Stimulated activated CD4-positive, alpha-beta T cell treated with anti-CD3 and anti-CD28 coated beads, Interleukin-12 subunit alpha, Interleukin-12 subunit beta, amount 100 ng/mL, for 48 hours (primary cell): ENCODE measurements at places on chromosomes 11 and 22.

DNA sequence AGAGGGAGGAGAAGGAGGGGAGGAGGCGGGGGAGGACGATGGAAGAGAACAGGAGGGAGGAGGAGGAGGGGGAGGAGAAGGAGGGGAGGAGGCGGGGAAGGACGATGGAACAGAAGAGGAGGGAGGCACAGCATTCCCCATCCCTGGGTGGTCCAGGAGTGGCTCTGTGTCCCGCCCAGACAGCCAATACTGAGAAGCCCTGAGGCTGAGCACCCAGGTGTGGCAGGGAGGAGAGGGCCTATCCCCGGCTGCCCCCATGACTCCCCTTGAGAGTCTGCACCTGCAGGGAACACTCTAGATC, 717 bp downstream of the MRGPRE start:
- no peak for DNase-seq

GRCh38 chr11:88683024-88683423, 345.5 kb upstream of the CTSC start:
- DNase-seq, result no peak

DNA sequence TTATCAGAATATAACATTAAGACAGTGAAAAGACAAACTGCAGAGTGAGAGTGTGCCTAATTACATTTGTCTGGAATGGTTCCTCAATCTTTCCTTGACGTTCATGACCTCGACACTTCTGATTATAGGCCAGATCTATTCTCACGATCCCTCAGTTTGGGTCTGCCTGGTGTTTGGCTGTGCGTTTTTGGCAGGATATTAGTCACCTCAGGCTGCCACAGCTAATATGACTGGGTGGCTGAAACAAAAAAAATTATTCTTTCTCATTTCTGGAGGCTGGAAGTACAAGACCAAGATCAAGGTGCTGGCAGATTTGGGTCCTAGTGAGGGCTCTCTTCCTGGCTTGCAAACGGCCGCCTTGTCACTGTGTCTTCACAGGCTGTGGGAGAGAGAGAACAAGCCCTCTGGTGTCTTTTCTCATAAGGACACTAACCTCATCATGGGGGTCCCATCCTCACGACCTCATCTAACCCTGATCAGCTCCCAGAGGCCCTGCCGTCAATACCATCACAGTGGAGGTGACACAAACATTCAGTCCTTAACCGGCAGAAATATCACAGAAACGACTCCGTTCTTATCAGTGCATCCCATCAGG, 23.2 kb downstream of the IFITM10 start:
- no peak for DNase-seq

DNA sequence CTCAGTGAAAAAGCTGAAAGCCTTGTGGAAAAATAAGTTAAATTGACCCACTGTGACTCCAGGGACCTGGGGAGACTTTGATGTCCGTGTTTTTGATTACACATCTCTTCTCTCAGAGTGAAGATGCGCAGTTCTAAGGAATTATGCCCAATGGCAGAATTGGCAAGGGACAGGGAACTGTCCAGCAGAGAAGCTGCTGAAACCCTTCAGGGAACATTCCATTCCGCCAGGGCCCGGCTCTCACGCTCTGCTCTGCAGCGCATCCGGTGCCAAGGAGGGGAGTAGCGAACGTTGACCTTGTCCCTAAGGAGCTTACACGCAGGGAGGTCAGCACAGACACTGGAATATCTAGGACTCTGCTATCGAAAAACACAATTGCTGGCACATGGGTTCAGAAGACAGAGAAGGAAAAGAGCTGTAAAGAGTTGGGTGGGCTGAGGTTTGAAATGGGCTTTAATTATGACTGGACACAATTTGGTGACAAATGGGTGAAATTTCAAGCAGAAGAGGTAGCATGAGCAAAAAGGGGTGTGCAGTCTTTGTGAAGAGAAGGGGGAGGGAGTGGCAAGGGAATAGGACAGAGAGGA, 64.5 kb upstream of the B3GAT1 start:
- no peak for DNase-seq

DNA sequence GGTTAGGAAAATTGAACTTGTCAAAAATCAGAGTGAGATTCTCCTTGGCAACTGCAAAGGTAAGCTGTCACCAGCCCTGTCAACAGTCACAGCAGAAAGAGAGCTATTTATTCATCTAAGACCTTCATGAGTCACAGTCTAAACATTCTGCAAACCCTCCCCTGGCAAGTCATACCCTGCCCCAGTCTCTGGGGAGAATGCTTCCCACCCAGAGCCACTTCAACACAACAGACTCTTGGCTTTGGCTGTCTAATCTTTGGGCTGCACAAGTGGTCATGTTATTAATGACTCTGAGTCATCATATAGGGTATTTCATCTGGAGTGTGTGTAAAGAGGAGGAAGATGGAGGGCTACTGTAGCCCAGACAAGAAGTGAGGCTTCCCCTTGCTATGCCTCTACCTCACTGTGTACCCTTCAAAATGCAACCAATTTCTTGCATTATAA, 153.4 kb downstream of the CCDC34 start:
- no peak for DNase-seq

GRCh38 chr11:101444164-101444563, 139.6 kb downstream of the TRPC6 start:
- no peak for DNase-seq

- DNase-seq, result no peak
These were observed 107.4 kb downstream of the ZBTB16 start for GRCh38 chr11:114166897-114167323.

- DNase-seq, result no peak
These were observed 23.1 kb upstream of the MICAL2 start for GRCh38 chr11:12087075-12088004.

GRCh38 chr11:82810738-82811137, 77.1 kb upstream of the FAM181B start:
- no peak for DNase-seq

DNA sequence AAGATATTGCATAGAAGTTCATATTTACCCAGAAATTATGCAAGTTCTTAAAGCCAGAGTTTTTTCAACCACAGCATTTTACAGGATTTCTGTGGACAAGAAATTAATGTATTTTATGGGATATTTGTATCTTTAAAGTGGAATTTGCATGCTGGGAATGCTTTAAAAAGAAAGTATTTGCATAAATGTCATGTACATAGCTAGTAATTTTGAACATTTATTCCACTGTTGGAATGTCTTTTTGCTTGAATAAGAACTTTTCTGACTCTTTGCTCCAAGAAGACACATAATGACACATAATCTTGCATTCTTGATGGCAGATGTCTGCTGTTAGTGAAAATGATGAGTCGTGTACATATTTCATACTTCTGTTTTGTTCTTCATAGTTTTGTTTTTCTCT, 66.6 kb downstream of the ATXN10 start:
- no peak for DNase-seq

GRCh38 chr22:43241138-43241597, 54.2 kb upstream of the TTLL12 start:
- DNase-seq, result no peak

- no peak for DNase-seq
These were observed 63.0 kb downstream of the TNRC6B start for GRCh38 chr22:40240686-40241085.

- no peak for DNase-seq
These were observed 1.8 kb upstream of the SMIM35 start for GRCh38 chr11:118088531-118088930.

DNA sequence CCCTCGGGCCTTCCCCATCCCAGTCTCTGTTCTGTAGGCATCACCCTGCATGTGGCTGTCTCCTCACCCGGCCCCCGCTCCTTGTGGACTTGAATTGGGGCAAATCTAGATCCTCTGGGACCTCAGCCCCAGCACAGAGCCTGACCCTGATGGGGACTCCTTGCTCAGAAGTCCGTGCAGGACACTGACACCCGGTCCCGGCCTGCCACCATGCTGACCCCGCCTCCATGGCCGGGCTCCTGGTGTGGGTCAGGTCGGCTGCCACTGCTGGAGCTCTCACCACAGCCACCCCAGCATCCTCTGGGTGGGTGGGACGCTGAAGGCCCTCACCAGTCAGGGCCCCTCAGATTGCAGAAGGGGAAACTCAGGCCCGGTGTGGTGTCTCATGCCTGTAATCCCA, 1.8 kb downstream of the IGLL1 start:
- DNase-seq, result no peak
